ENCODE measurements at places on chromosomes 6 and 20.

DNA sequence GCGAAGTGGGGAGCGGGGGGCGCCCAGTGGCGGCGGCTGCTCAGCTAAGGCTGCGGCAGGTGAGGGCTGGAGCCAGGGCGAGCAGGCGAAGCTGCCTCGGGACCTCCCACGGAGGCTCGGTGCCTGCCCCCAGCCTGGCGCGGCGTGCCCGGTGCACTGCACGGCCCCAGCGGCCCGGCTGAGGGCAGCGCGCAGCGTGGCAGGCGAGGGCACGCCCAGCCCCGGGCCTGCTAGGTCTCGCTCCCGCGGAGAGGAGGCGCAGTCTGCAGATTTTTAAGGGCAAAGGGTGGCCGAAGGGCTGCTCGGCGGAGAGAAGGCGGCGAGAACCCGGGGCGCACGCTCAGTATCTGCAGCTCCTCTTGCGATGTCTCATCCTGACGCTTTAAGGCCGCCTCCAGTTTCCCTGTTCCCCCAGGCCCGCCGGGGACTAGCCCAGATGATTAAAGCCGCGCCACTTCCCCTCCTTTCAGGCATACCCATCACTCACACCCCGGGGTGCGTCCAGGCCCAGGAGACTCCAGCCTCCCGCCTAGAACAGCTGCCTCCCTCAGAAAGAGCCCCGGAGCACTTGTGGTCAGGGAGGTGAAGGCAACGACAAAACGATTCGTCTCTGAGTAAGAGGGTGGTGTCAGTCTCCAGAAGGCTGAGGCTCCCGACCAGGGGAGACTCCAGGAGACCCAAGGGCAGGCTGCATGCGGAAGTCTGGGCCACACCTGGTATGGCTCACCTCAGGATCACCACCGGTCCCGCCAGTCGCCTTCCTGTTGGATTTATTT, at the start of gene FERMT1:
TSS of gene FERMT1 (minus strand) at position 158 of the 776 bp plus-strand sequence. CDS start 3,476 bp downstream, outside the sequence.
- no peak for DNase-seq

GRCh38 chr20:5548902-5549599, 201.2 kb upstream of the SHLD1 start:
- no peak for DNase-seq

GRCh38 chr20:3307078-3307477, 68.1 kb upstream of the SLC4A11 start:
- no peak for DNase-seq

GRCh38 chr20:62782893-62783278, 13.4 kb upstream of the MRGBP start:
- no peak for DNase-seq

DNA sequence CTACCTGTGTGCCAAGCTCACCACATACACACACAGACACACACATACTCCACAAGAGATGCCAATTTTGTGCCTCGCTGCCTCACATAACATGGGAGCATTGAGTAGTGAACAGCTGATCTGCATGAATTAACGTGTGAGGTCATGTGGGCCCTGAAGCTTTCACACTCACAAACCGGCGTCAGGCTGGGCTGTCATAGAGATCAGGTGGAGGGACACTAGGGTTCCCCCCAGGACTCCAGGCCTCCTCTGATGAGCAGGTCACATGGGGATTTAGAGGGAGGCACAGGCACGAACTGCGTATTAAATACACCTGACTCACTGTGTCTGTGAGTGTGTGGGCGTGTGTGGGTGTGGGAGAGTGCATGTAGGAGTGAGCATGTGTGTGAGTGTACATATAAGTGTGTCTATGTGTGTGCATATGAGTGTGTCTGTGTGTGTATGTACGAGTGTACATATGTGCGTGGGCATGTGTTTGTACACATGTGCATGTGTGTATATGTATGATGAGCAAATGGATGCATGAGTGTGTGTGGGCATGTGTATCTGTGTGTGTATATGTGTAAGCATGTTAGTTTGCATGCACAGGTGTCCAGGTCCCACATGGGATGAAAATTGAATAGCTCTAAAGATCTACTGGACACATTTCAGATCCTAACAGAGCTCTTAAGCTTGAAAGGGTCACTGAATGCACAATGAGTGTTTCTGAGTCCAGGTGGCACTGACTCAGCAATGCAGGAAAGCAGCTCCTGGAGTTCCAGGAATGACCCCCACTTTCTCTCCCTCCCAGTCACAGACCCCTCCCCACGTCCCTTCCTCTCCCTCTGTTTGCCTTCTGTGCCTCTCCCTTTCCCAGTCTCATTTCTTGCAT, 336.6 kb downstream of the PREX1 start:
- DNase-seq: no peak

DNA sequence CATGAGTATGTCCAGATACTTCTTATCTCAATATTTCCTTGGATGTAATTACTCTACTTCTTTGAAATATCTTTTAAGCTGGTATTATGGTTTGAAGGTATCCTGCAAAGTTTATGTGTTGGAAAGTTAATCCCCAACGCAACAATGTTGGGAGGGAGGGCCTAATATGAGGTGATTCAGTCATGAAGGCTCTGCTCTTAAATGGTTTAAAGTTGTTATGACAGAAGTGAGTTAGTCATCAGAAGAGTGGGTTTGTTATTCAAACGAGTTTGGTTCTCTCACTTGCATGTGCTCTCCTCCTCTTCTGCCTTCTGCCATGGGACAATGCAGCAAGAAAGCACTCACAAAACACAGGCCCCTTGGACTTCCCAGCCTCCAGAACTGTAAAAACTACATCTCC, 176.3 kb downstream of the KCNQ5 start:
- no peak for DNase-seq

GRCh38 chr6:143408151-143408786, 42.2 kb downstream of the ADAT2 start:
- no peak for DNase-seq

DNA sequence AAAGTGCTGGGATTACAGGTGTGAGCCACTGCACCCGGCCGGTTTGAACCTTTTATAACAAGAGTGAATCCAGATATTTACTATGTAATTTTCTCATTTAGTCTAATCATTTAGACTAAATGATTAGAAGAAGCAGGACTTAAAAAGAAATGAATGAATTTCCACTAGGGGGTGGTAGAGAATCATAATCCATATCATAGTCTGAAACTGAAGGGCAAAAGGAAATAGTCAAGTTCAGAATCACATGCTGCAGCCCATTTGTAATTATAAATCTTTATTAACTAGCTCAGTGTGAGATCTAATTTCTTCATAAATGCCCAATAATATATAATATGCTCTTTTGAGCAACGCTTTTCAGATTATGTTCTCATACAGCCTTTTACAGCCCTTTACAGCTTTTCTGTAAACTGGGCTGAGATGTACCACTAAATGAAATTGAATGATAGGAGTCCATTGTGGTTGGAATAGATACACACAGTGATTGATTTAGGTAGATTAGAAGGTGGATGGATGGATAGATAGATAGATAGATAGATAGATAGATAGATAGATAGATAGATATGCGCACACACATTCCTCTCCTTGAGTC, 31.8 kb downstream of the PSMB9 start:
- DNase-seq: no peak

DNA sequence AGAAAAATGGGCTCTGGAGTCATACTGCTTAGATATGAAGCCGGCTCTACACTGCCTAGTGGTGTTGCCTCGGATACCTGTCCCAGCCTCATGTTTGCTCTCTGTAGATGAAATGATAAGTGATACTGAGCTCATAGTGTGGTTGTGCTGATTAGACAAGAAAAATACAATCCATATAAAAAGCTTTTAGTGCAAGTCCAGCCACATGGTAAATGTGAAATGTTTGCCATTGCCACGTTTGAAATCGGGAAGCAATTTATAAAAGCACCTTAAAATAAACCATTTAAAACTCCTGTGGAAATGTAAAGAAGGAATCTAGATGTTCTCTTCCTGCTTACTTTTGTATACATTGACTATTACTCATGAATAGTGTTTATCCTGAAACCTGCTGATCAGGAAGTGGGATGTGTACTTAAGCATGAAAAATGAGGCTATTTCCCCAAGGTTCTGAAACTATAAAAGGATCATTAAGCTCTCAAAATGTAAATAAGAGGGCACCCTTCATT, 13.1 kb upstream of the PBOV1 start:
- no peak for DNase-seq

- no peak for DNase-seq
These were observed 77.0 kb downstream of the CDH4 start for GRCh38 chr20:61328911-61329558.

DNA sequence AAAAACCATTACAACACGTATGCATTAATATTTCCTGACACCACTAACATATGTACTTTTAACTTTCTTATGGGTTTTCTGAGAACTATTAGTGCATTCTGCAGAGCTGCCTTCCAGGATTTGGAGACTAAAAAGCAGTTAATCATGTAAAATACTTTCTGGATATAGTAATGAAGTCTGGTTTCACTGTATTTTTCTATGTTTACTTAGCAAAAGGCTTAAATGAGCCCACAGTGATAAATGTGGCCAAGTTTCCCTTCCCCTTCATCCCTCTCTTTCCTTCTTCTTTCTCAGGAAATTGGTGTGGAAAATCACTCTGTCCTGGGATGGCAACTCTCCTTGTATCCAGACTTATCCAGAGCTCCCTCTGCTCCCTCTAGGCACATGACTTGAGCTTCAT, 29.7 kb upstream of the ENPP1 start:
- DNase-seq: no peak

- DNase-seq: no peak
These were observed 53.4 kb downstream of the TRAF3IP2 start for GRCh38 chr6:111552241-111552744.

DNA sequence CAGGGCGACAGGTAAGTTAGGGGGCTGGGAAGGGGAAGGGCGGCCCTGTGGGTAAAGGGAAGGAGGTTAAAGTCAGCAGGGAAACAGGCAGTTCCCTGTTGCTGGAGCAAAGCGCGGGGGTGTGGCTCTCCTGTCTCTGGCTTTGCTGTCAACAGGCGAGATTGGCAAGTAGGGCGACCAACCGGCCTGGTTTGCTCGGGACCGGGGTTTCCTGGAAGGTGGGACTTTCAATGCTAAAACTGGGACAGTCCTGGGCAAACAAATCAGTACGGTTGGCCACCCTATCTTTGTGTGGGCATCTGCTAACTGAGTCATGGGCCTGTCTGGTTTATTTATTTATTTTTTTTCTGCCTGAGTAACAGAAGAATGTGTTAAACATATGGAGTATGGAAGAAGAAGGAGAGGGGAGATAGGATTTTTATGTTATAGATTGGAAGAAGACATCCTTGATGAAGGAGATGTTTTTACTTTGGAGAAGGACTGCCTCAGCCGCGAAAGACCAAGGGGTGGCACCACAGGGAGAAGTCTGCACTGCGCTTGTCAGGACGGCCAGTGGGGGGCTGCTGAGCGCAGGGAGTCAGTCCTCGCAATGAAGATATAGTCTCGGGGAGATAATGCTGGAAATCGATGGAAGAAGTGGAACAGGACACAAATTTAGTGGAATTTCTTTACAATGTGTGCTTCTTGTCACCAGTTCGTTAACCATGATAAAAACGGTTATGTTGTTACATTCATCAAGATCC, 43.4 kb upstream of the ESR1 start:
- no peak for DNase-seq

DNA sequence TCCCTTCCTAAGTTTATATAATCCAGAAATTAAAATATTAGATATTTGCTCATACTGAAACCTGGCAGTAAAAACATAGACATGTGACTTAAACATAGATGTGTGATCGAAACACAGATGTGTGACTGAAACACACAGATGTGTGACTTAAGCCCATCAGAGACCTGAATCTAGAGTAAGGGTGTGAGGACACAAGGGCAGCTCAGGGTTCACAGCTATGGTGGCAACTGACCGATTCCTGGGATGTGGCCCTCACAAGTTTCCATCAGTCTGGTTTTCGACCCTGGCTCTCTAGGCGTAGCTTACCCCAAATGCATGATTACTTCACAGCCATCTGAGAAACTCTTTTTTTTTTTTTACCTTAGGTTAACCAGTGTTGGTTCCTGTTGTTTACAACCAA, 137.0 kb downstream of the NRN1 start:
- no peak for DNase-seq

GRCh38 chr6:47319867-47320266, 10.2 kb upstream of the TNFRSF21 start:
- no peak for DNase-seq

DNA sequence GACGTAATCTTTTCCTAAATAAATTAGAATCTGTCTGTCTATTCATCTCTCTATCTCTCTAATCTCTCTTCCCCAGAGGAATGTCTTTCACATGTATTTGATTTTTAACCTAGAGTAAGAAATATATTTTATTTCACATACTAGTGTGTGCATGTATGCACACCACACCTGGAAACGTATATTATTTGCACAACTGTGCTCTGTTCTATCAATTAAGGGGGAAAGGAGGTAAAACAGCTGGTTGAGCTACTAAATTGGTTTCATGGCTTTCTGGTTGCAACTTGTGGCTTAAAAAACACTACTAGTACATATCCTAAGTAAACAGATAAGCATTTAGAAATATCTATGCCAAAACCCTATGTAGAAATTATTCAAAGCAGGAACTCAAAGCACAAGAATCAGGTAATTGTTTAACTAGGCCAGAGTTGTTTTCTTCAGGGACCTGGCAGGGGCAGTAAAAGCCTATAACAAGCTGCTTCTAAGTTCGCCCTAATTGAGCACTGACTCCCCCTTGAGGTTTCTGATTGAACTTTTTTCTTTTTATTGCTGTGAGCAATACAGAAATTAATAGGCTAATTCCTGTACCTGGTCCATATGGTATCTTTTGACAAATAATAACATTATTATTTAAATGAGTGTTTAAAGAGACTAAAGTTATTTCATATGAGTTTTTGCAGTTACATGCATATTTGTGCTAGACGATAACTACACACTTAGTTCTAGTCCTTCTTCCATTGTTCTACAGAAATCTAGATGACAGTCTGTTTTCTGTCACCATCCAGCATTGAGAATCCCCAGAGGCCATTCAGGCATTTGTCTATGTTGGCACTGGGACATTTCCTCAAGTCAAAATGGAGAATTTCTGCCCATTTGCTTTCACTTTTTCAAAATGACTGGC, 88.6 kb downstream of the MCHR2 start:
- DNase-seq: no peak

- no peak for DNase-seq
These were observed 71.1 kb upstream of the FOXQ1 start for GRCh38 chr6:1240766-1241318.

- DNase-seq: no peak
These were observed 31.1 kb upstream of the RGS17 start for GRCh38 chr6:153162172-153162571.

GRCh38 chr6:15255481-15255880, 9.6 kb downstream of the JARID2 start:
- DNase-seq: no peak

DNA sequence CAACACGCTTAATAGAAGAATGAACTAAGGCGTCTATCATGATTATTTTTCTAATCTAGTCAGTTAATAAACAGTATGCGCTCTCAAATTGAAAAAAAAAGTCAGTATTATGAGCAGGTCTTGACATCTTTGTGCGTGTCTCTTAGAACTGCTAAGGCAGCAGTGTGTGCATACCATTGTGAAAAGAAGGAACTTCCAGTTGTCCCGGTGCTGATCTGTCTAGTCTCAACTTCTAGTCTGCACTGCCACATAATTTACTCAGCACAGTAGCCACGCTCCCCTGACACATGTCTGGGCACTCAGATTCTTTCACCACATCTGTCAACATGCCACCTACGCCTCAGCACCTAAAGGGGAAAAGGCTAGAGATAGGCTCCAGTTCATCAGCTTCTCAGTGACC, 61.1 kb upstream of the SPDEF start:
- DNase-seq: no peak

GRCh38 chr6:23446469-23446967, 679.5 kb upstream of the NRSN1 start:
- DNase-seq: no peak
